ENCODE measurements at places on chromosomes 4 and X. TPM values are rescaled to one million over a fixed set of nuclear protein-coding genes. Genes with fewer than 3 reads are reported as not detected.

PROM1 gene
- 48.6 TPM for total RNA-seq

CCDC158 gene
- total RNA-seq, result 0.99 TPM

QRFPR gene
- total RNA-seq, result 1.5 TPM

IL3RA gene
- 3.8 TPM for total RNA-seq

ARHGAP4 gene
- 14.9 TPM for total RNA-seq

All from spinal cord (tissue), 10 donors.